ENCODE measurements at places on chromosomes 12 and 14. TPM values are rescaled to one million over a fixed set of nuclear protein-coding genes. Genes with fewer than 3 reads are reported as not detected.

DNA sequence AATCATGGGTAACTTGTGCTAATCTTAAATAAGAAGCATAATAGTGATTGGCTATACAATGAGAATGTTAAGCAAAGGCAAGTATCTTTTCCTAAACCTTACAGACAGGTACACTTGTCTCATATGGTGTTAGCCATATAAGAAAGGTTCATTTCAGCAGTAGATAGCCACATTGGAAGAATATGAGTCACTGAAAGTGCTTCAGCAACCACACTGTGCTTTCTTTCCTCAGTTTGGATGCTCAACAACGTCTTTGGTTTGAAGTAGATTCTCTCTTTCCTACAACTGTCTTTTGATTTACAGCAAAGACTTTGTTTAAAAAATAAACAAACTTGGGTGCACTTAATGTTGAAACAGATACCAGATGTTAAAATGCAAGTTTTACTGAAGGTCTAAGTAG lies 8.9 kb downstream of the DDHD1 start:
- DNase-seq, result no peak

- no peak for DNase-seq
These were observed 83.2 kb downstream of the ANO4 start for GRCh38 chr12:100877776-100878175.

- no peak for DNase-seq
These were observed 5.8 kb upstream of the BIN2 start for GRCh38 chr12:51329742-51330141.

- no peak for DNase-seq
These were observed 300.0 kb upstream of the NOS1 start for GRCh38 chr12:117661471-117661870.

GRCh38 chr12:19026614-19027488 lies 102.7 kb upstream of the PLEKHA5 start:
- DNase-seq, result peak; percentile 13

TEDC1 gene
- 34.4 TPM for polyA plus RNA-seq

GRCh38 chr12:27548301-27549199 lies 24.5 kb downstream of the PPFIBP1 start:
- DNase-seq, result no peak

- peak; percentile 12 for DNase-seq
These were observed 359.9 kb downstream of the NRXN3 start for GRCh38 chr14:78530078-78530477.

FAM90A1 gene
- polyA plus RNA-seq, result 0.29 TPM

DNA sequence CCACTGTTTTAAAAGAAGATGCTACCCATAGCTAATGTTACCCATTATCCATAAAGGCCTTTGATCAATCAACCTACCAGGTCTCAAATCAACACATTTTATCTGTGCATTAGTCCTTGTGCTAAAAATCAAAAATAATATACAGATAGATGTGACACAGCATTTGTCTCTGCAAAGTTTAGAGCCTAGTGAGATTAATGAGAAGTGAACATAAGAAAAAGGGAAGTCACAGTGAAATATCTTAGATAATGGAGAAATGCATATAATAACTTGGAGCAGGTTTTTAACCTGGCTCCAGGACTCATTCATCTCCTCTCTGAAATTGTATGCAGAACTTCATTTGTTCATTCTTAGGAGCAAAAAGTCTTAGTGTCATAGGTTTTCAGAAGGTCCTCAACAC lies 7.2 kb downstream of the PDE3A start:
- no peak for DNase-seq

Measured in brain (organoid and tissue), 16 donors.